ENCODE measurements at places on chromosomes 6 and 20.

- DNase-seq: peak; percentile 92
Observed at GRCh38 chr6:36432151-36432671, 10.4 kb downstream of the PXT1 start.

GRCh38 chr6:11430036-11430435 is 107.5 kb upstream of the TMEM170B start:
- DNase-seq: peak; percentile 58

DNA sequence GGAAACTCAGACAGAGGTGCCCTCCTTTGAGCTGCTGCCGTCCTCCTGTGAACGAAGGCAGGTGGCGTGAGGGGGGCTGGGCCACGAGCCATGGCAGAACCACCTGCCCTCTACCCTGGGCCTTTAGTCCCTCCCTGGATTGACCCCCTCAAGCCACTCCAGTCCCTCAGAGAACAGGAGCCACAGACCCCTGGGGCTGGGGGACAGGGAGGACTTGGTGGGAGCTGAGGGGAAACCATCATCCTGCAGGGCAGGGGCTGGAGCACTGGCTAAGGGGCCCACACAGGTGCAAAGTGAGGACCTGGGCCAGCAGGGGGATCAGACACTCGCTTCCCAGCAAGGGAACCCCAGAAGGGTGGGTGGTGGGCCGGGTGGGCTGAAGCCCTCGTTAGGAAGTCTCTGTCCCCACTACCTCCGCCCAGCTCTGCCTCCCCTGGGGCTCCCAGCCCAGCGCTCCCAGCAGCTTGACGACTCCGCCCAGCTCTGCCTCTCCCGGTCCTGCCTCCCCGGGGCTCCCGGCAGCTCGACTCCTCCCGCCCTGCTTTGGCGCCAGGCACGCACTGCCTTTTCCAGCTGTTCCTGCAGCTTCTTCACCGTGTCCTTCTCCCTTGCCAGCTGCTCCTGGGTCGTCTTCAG is 44.4 kb downstream of the DSTN start:
- DNase-seq: peak; percentile 43

DNA sequence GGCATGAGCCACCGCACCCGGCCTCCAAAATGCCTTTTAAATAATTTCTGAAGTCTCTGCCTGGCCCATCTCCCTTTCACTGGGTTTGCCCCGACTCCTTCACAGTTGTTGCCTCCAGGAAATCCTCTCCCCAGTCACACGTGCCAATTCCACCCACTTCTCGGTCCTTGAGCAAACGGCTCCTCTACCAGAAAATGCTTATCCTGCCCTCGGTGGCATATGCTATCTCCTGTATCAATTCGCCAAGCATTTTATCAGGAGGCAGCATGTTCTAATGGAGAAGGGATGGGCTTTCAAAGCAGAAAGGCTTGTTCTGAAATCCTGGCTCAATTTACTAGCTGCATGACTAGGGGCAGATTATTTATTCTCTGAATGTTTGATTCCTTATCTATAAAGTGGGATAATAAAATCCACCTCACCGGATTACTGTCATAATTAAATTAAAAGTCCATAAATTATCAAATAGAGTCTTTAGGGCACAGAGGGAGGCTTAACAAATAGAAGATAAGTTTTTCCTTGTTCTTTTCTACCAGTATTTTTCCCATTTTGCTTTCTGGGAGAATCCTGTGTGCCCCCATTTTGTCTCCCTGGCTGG is 66.3 kb downstream of the PPP1R3G start:
- DNase-seq: no peak

GRCh38 chr6:153621491-153621890 is 417.5 kb upstream of the OPRM1 start:
- DNase-seq: no peak

DNA sequence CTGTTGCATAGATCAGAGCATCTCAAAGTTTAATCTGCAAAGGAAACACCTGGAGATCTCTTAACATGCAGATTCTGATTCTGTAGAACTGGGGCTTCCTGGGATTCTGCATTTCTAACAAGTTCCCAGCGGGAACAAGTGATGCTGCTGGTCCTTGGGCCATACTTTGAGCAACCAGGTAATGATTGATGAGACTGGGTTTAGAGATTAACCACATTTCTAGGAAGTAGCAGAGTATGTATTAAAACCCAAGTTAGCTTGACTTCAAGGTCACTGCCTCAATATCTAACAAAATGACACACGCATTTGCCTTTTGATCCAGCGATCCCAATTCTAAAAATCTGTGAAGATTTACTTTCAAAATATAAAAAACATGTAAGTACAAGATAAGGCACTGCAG is 83.0 kb upstream of the DTNBP1 start:
- no peak for DNase-seq

- peak; percentile 47 for DNase-seq
Observed at GRCh38 chr6:34145161-34146020, 496 bp downstream of the GRM4 start.

- DNase-seq: no peak
Observed at GRCh38 chr6:161192636-161193411, 81.0 kb downstream of the AGPAT4 start.

GRCh38 chr20:4548552-4548951 is 173.2 kb upstream of the PRND start:
- no peak for DNase-seq

GRCh38 chr20:50023116-50023805 is 40.5 kb downstream of the SNAI1 start:
- DNase-seq: no peak

DNA sequence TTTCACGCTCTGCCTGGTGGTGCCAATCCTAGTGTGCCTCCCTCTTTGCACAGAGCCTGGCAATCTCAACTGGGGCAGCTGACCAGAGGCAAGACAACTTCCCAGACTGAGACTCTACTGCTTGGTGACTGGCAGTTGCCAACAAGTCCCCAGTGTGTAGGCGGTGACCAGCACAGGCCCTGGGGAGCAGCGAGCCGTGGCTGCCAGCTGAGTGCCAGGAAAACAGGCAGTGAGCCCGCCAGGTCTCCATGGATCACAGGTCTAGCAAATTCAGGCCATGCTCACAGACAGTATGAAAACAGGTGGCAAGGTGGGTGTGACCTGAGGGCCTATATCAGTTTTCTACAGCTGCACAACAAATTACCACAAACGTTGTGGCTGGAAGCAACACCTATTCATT is 289.9 kb downstream of the KIF16B start:
- no peak for DNase-seq

GRCh38 chr20:5146871-5147592 is 20.2 kb downstream of the CDS2 start:
- no peak for DNase-seq

DNA sequence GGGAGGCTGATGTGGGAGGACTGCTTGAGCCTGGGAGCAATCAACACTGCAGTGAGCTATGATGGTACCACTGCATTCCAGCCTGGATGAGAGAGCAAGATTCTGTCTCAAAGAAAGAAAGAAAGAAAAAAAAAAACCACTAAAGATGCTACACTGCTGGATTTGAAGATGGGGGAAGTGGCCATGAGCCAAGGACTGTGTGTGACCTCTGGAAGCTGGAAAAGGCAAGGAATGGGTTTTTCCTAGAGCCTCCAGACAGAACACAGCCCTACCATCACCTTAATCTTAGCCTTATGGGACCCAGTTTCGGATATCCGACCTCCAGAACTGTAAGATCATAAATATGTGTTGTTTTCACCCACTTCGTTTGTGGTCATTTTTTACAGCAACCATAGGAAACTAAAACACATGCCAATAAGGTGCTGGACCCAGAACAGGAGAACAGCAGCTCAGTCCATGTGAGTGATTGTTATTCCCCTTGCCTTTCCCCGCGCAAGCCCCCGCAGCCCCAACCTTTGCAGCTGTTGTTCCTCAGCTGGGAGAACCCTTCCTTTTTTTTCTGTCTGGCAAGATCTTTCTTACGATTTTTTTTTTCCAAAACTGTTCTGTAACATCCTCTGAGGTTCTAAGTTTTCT is 11.1 kb upstream of the VAPB start:
- DNase-seq: peak; percentile 23

DNA sequence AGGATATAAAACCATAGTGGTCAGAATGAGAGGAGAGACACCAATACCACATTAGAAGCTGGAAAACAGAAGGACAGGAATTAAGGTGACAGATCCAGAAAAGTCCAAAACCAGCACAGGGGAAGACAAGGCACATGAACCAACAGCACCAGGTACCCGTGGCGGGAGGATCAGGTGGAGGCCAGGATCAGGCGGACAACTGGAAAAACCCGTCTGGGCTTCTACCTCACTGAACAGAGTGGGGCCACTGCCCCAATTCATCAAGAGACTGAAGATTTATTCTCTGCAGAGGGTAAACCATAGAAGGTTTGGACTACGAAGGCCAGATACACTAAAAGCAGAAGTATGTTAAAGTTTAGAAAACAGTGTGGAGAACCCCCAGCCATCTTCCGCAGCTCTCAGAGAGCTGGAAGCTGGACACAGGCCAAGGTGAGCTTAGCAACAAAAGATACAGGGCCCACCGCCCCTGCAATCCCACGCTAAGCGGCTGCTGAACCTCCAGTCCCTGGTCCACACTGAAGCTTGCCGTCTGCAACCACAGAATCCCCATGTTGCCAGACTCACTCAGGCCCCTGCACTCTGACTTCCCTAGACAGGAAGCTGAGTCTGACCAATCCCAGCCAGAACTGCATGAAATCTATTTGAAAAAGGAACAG is 29.9 kb downstream of the ABHD12 start:
- peak; percentile 59 for DNase-seq

DNA sequence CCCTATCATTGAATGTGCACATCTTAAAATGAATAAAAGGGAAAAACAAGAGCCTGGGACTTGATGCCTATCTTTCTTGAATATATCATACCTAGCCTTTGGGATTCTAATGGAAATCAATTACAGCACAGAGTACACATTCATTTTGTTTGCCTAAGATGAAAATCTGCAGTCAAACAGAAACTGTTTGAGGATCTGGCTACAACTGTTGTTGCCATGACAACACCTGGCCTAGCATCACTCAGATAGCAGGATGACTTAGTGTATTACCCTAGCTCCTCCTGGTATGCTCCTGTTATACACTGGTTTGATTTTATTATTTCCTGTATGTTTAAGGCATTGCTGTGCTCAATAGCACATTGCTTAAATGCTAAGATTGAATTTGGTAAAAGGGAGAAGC is 71.5 kb upstream of the LAMP5 start:
- peak; percentile 27 for DNase-seq

DNA sequence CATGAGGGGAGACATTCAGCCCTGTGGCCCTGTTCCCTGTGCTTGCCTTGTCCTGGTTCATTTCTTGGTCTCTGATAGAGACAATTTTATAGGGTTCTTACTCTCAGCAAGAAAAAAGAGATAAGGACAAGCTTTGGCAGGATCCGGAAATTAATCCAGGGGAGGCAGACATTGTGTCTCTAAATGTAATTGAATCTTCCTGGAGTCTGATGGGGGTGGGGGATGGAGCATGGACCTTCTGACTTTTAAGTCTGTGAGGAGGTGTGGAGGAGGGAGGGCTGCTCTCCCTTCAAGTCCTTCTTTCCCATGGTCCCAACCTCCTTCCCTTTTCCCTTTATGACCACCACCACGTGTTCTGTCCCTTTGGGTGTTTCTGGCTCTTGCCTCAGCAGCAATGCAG is 512.7 kb downstream of the DHX35 start:
- no peak for DNase-seq
